ENCODE measurements at places on chromosomes 3 and 15. TPM values are rescaled to one million over a fixed set of nuclear protein-coding genes. Genes with fewer than 3 reads are reported as not detected.

DNA sequence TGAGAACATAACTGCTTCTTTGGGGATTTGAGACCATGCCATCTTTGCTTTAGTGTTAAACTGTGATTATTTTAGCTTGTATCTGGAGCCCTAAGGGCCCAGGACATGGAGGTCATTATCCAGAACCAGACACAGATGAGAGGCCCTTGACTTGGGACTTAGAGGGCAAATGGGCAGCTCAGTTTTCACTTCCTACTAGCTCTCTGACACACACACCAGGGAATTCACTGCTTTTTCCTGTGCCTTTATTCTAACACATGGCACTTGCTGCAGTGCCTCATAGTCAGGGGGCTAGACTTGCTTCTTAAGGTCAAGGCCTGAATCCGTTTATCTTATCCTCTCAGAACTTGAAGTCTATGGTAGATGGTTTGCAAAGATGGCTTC is 33.3 kb downstream of the AMOTL2 start:
- H3K4me3 ChIP-seq, result no peak overlapping the region
- no peaks in the 10 kb centered on the region for H3K27me3 ChIP-seq
- no peak overlapping the region for H3K27ac ChIP-seq

DNA sequence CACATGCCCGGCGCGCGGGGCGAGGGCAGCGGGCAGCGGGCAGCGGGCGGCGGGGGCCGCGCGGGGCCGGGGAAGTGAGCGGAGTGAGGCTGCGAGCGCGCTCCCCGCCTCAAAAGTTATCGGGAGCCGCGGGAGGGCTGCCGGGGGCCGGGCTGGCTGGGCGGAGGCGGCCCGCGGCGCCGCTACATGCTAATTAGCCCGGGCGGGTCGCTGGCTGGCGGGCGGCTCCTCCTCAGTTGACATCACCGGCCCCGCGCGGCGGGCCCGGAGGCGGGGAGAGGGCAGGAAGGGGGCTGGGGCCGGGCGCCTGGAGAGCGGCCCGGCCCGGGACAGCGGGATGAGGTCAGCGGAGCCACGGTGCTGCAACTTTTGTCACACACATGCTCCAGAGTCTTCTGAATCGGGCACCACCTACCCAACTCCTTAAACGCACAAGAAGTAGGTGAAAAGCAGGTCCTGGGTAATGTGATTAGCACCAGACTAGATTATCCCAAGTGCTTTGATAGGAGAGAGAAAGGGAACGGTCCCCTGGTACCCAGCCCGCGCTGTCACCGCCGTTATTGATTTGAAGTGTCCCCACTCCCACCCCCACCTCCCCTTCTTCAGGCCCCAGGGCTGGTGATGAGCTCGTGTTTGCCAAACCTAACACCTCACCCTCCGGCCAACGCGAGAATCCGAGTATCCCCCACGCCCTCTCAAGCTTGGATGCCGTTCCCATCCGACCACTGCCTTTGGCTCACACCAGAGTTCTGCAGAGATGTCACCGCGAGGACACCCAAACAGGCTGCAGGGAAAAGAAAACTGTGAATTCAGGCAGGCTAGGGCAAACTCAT is at the start of gene HEG1:
Gene HEG1 (minus strand): TSS at position 85 of the 833 bp plus-strand sequence. CDS start 107 bp downstream, outside the sequence.
- no peaks in the 10 kb centered on the region for H3K27me3 ChIP-seq
- H3K36me3 ChIP-seq, result no peaks in the 10 kb centered on the region
- peaks cover 36% of the 10 kb centered on the region for H3K4me1 ChIP-seq
- peak; percentile 74 for DNase-seq
- peak within 1 kb of the TSS; percentile 82 for H3K27ac ChIP-seq
- peak within 1 kb of the TSS; percentile 61 for H3K4me3 ChIP-seq

- no peaks in the 10 kb centered on the region for H3K36me3 ChIP-seq
- DNase-seq, result no peak
- H3K27ac ChIP-seq, result no peak overlapping the region
- H3K4me3 ChIP-seq, result no peak overlapping the region
- peaks cover 34% of the 10 kb centered on the region for H3K4me1 ChIP-seq
Measured at GRCh38 chr3:128727996-128728395, 2.0 kb downstream of the RAB7A start.

The PRSS50 gene
- total RNA-seq, result not detected

The NRG4 gene
- not detected for total RNA-seq

DNA sequence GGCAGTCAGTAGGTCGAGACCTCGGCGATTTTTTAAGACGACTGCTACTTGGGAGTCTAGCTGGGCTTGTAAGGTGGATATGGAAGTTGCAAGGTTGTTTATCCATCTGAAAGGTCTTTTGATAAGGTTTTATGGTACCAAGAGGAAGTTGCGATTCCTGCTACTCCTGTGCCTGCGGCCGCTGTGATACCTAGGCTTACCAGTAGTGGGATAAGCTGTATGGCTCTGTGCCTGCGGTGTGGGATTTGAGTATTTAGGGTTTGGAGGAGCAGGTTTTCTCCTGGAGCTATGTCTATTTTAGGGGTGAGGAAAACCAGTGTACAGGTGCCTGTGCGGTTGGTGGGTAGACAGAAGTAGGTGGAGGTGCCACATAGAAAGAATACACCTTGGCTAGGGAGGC is 1059.8 kb downstream of the SI start:
- no peak overlapping the region for H3K4me3 ChIP-seq
- H3K36me3 ChIP-seq, result no peaks in the 10 kb centered on the region
- no peak overlapping the region for H3K27ac ChIP-seq
- H3K4me1 ChIP-seq, result no peaks in the 10 kb centered on the region
- DNase-seq, result no peak
